ENCODE measurements at places on chromosomes 13 and 19. TPM values are rescaled to one million over a fixed set of nuclear protein-coding genes. Genes with fewer than 3 reads are reported as not detected.

Gene ZNF490
- 8.9 TPM for total RNA-seq

Gene LRG1
- not detected for total RNA-seq

Gene HCST
- total RNA-seq: 1.00 TPM

Gene LIPE
- total RNA-seq: 2.4 TPM

Gene APLP1
- total RNA-seq: 3.9 TPM

Gene VN1R2
- total RNA-seq: not detected

Gene ZSWIM9
- 1.4 TPM for total RNA-seq

Gene LYL1
- total RNA-seq: 1.2 TPM

Gene TSSK6
- 1.4 TPM for total RNA-seq
